Osteoblast (primary cell): ENCODE measurements at places on chromosomes 4 and X. TPM values are rescaled to one million over a fixed set of nuclear protein-coding genes. Genes with fewer than 3 reads are reported as not detected.

RGS12 gene
- 19.2 and 61.2 TPM in 2 replicates for total RNA-seq

- DNase-seq: peak; percentile 95
- H3K4me1 ChIP-seq: peaks cover 4% of the 10 kb centered on the region
- no peaks in the 10 kb centered on the region for H3K27me3 ChIP-seq
- H3K27ac ChIP-seq: no peak overlapping the region
- peak overlapping the region; percentile 82 for H3K4me3 ChIP-seq
- H3K36me3 ChIP-seq: peaks cover 10% of the 10 kb centered on the region
Observed at GRCh38 chrX:154457491-154458115, 478 bp upstream of the PLXNA3 start.

GRCh38 chr4:66178906-66179305 lies 508.6 kb upstream of the EPHA5 start:
- peak overlapping the region; percentile 76 for H3K27ac ChIP-seq
- no peak overlapping the region for H3K4me3 ChIP-seq

- H3K4me3 ChIP-seq: no peak overlapping the region
- peaks cover 20% of the 10 kb centered on the region for H3K4me1 ChIP-seq
- H3K27ac ChIP-seq: no peak overlapping the region
- H3K27me3 ChIP-seq: no peaks in the 10 kb centered on the region
- H3K36me3 ChIP-seq: peaks cover 7% of the 10 kb centered on the region
- DNase-seq: no peak
Observed at GRCh38 chrX:46627062-46627461, 53.5 kb downstream of the CHST7 start.
